ENCODE measurements at places on chromosomes 4 and X.

- no peak for DNase-seq
Measured at GRCh38 chr4:171582961-171583581, 230.1 kb upstream of the GALNTL6 start.

GRCh38 chr4:52996261-52997131, 134.4 kb downstream of the RASL11B start:
- DNase-seq, result peak; percentile 49

DNA sequence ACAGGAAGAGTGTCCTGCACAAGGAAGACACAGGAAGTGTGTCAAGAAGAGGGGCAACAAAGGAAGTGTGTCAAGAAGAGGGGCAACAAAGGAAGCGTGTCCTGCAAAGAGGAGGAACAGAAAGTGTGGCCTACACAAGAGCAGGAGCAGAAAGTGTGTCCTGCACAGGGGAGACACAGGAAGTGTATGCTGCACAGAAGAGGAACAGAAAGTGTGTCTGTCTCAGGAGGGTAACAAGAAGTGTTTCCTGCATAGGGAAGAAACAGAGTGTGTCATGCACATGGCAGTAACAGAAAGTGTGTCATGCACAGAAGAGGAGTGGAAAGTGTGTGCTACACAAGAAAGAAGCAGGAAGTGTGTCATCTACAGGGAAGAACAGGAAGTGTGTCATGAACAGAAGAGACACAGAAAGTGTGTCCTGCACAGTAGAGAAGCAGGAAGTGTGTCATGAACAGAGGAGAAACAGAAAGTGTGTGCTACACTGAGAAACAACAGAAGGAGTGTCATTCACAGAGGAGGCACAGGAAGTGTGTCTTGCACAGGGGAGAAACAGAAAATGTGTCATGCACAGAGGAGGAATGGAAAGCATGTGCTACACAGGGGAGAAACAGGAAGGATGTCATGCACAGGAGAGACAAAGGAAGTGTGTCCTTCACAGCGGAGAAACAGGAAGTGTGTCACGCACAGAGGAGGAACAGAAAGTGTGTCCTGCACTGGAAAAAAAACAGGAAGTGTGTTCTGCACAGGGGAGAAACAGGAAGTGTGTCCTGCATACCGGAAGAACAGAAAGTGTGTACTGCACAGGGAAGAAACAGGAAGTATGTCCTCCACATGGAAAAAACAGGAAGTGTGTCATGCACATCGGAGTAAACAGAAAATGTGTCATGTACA, 526.4 kb upstream of the PRKX start:
- DNase-seq, result no peak

DNA sequence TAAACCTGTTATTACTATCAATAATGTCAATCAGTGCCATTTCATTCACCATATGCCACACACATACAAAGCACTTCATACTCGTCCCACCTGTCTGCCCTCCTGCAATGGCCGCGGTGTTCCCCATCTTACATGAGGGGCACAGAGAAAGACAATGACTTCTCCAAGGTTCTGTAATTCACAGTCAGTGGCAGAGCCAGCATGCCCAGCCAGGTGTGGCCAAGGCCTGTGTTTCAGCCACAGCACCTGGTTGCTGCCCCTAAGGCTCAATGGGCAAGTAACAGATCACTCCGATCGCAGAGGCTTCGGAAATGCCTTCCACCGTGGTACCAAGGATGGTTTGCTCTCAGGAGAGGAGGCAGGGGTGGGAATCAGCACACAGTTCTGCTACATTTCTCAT, 10.9 kb downstream of the AFAP1 start:
- no peak for DNase-seq

DNA sequence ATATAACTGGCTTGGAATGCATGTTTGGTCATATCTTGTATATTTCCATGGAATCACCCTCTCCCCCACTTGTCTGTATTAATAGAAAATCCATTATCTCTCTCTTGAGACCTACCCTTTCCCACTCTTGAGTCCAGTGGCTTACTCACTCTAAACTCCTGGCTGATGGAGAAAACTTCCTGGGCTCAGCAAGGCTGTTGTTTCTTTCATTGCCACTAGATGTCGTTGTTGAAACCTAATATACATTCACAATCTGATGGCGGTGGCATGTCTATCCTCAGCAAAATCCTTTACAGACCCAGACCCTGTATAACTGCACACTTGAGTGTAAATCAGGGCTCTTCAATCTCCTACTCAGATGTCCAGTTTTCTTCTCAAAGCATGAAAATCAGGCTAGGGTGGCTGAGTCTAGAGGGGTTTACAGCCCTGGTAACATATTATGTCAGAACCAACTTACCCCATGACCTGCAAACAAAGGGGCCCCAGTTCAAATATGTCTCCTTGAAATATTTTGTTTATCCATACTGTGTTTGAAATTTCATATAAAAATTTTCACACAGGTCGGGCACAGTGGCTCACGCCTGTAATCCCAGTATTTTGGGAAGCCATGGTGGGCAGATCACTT, 70.0 kb upstream of the FAM241A start:
- DNase-seq, result peak; percentile 64

DNA sequence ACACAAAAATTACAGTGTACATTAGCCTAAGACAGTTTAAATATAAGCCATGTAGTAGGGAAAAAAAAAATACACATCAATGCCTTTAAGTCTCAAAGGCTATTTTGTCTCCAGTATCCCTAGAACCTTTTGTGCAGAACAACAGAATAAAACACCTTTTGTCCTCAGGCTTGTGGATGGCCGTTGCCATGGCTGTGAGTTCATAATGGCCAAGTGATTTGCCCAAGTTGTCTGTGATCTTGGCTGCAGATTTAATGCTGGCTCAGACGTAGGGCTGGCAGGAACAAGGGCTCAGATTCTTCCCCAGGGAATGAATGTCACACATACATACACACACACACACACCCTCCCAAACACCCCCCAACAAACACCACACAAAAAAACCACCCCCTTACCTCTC, 25.3 kb downstream of the GPM6B start:
- DNase-seq, result no peak

DNA sequence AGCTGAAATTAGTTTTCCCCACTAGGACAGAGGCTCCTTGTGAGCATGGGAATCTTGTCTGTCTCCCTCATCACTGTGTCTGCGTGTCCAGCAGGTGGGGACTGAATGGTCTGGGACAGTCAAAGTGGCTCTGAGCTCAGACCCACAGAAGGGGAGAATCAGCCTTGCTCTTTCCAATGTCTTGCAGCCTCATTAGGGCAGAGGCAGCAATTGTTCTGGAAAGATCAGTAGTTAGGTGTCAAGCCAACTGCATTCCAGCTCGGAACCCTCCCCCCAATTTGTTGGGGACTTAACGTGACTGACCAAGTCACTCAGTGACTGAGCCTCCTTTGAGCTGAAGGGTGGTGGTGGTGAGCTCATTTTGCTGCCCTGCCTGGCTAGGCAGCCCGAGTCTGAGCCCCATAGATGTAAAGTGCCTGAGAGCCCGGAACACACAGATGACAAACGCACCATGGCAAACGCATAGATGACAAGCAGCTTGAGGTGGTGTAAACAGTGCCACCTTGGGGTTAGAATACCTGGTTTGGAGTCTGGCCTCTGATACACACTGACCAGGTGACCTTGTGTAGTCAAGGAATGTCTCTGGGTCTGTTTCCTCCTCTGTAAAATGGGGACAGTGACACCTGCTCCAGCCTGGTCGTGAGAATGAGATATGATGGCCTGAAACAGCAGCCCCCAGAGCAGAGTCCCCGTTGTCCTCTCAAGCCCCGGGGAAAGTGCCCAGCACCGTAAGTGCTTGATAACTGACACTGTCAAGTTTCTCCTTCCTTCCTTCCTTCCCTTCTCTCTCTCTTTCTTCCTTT, 2.7 kb upstream of the SORCS2 start:
- no peak for DNase-seq

- no peak for DNase-seq
Measured at GRCh38 chr4:168572002-168572401, 75.2 kb downstream of the PALLD start.

DNA sequence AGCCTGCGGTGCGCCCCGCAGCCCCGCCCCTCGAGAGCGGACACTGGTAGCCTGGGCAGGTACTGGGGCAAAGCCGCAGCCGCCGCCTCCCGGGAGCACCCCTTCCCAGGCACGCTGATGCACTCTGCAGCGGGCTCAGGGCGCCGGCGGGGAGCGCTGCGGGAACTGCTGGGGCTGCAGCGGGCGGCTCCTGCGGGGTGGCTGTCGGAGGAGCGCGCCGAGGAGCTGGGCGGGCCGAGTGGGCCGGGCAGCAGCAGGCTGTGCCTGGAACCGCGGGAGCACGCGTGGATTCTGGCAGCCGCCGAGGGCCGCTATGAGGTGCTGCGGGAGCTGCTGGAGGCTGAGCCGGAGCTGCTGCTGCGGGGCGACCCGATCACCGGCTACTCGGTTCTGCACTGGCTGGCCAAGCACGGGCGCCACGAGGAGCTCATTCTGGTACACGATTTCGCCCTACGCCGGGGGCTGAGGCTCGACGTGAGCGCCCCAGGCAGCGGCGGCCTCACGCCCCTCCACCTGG, 401 bp downstream of the SOWAHD start:
- DNase-seq, result peak; percentile 14

DNA sequence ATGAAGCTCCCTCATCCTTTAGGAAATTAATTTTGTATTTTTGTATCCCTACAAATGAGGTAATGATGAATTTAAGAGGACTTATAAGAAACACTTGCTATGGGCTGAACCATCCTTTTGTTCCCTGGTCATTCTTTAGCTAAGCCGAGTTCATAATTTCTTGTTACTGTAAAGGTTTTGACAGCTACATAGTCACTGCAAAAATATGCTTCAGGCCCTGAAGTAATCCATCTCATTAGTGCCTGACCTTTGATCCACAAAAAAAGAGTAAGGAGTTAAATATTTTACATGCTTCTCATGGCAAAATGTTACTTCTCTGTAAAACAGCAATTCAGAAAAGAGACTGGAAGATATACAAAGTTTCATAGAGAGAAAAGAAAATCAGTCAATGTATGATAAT, 290.6 kb upstream of the SLIT2 start:
- DNase-seq, result peak; percentile 87

DNA sequence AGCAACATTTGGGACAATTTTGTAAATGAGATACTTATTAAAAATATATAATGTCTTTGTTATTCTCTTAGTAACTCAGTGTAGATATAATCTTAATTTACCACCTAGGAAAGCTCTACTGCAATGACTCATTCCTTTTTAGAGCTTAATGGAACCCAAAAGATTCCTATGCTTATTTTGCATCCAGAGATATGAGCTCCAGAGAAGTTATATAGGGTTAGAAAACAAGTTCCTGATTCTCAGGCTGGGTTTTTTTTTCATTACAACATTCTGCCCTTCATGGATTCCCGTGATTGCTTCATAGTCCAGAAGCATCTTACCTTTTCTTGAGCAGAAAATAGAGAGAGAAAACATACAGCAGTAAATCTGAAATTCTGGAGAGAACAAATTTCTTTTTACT, 57.9 kb upstream of the CXCL8 start:
- no peak for DNase-seq

GRCh38 chr4:189765736-189766135, 174.9 kb upstream of the FRG1 start:
- no peak for DNase-seq

DNA sequence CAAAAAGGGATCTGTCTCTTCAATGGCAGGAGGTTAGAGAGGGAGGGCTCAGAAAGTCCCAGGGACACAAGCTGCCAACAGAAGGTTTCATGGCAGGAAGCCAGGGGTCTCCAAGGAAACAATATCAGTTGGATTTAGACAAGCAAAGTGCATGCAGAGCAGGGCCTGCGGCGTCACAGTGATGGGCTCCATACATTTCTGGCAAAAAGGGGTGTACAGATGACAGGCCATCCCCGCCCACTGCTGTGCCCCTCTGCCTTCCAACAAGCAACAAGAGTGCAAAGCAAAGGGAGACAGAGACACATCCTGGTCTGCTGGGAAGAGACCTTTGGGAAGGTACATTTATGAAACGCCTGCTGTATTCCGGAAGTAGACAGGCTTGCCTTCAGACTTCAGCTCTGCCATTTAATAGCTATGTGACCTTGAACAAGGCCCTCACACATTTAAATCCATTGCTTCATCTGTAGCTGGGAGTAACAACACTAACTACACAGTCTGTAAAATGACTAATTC, 121.2 kb downstream of the AFAP1 start:
- peak; percentile 57 for DNase-seq

- DNase-seq, result no peak
Measured at GRCh38 chr4:159013692-159014091, 89.2 kb upstream of the RAPGEF2 start.

GRCh38 chr4:10521424-10521823, 64.2 kb upstream of the ZNF518B start:
- DNase-seq, result no peak

GRCh38 chr4:150943818-150944217, 71.3 kb downstream of the LRBA start:
- no peak for DNase-seq

- DNase-seq, result no peak
Measured at GRCh38 chrX:113793563-113793962, 790.3 kb upstream of the HTR2C start.

DNA sequence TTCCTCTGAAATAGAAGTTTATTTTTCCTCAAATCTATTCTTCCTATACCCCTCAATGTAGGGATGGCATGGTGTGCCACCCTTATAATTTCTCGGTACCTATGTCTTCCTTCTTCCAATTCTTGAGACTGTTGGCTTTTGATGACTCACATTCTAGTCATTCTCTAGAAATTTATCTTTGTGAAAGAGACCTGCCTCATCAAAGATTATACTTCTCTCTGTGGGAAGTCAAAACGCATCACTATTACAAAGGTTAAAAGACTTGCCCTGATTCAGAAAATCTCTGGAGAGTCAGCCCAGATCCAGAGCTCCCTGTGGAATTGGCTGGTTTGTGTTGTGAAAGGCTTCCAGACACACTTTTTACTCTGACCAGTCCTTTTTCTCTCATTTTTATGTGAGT, 65.9 kb upstream of the FSTL5 start:
- DNase-seq, result peak; percentile 1

GRCh38 chr4:139202991-139203390, 26.0 kb upstream of the ELF2 start:
- DNase-seq, result no peak

DNA sequence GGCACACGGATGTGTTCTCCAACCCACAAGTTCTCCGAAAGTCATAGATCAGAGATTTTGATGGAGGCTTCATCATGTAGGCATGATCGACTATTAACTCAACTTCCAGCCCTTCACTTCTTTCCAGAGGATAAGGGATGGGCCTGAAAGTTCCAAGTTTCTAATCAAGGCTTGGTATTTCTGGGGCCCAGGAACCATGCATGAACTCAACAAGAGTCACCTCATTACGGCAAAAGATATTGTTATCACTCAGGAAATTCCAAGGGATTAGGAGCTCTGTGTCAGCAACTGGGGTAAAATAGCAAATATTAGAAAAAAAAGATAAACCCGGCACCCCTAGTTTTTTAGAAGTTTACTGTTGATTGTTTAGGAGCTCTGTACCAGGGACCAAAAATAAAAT, 240.1 kb upstream of the PPP1R2C start:
- no peak for DNase-seq

GRCh38 chr4:47913330-47913729, 1.1 kb downstream of the NFXL1 start:
- DNase-seq, result peak; percentile 3

DNA sequence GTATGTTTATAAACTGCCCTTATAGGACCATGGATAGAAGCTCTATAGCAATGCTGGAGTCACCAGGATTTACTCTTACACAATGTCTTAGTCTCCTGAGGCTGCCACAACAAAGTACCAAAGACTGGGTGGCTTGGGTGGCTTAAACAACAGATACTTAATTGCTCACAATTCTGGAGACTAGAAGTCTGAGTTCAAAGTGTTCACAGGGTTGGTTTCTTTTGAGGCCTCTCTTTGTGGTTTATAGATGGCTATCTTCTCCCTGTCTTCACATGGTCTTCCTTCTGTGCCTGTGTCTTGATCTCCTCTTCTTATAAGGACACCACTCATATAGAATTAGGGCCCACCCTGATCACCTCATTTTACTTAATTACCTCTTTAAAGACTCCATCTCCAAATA, 2.0 kb upstream of the TRPC3 start:
- DNase-seq, result no peak

Data from fibroblast of skin of scalp (primary cell).